ENCODE measurements at places on chromosomes 11 and 22. TPM values are rescaled to one million over a fixed set of nuclear protein-coding genes. Genes with fewer than 3 reads are reported as not detected.
A peak's percentile ranks its signal among the peaks of the same experiment; 100 is the strongest.

Gene DGCR6
- total RNA-seq: 1.8 TPM

DNA sequence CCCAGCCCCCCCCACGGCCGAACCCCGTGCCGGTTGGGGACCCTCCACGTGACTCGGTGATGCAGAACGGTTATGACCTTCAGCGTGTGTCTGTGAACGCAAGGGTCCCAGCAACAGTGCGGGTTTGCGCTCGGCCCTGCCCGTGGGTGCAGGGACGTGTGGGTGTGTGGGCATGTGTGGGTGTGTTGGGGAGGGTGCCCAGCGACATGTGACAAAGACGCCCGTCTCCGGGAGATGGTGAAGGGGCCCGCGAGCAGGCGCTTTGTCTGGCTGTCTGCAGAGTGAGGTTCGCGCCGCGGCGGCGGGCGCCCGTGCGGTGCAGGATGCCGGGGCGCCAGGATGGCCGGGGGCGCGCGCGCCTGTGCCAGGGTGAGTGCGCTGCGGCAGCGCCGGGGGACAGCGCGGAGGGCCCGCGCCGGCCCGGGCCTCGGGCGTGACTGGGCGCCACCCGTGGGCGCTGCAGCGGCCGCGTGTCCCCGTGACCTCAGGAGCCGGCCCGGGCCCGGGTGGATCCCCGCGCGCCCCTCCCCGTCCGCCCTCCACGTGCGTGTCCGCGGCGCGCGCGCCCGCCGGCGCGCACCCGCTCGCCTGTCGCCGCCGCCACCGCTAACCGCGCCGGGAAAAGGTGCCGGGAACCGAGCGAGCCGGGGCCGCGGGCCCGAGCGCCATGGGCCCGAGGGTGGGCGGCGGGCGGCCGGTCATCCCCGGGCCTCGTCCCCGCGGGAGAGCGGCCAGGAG, at the start of gene LRFN4:
TSS of gene LRFN4 (plus strand) at position 569 of the 738 bp plus-strand sequence. CDS start 681 bp downstream, outside the sequence.
- DNase-seq: no peak

- no peak for DNase-seq
Observed at GRCh38 chr22:27874185-27874584, 44.9 kb downstream of the PITPNB start.

GRCh38 chr11:12673601-12673923, 659 bp upstream of the TEAD1 start:
- DNase-seq: no peak

Gene SYT13
- not detected for total RNA-seq

- peak; percentile 94 for DNase-seq
Observed at GRCh38 chr11:95835768-95836488, 45.6 kb downstream of the CEP57 start.

- no peak for DNase-seq
Observed at GRCh38 chr11:22926341-22926740, 66.1 kb upstream of the CCDC179 start.

GRCh38 chr22:30650508-30651116, 15.0 kb downstream of the SLC35E4 start:
- DNase-seq: no peak

- no peak for DNase-seq
Observed at GRCh38 chr11:129042503-129042902, 99.8 kb upstream of the TP53AIP1 start.

GRCh38 chr11:34860034-34860433, 56.1 kb downstream of the APIP start:
- DNase-seq: no peak

Gene KCNK7
- total RNA-seq: 0.09 TPM

Gene C11orf97
- not detected for total RNA-seq

Gene SHANK2
- 4.9 TPM for total RNA-seq

- DNase-seq: no peak
Observed at GRCh38 chr11:69536406-69536805, 54.9 kb downstream of the LINC01488 start.
